CD4-positive, alpha-beta T cell treated with Interleukin-6 at 100 ng/mL for 8 hours (primary cell): ENCODE measurements at places on chromosomes 7 and 10.

DNA sequence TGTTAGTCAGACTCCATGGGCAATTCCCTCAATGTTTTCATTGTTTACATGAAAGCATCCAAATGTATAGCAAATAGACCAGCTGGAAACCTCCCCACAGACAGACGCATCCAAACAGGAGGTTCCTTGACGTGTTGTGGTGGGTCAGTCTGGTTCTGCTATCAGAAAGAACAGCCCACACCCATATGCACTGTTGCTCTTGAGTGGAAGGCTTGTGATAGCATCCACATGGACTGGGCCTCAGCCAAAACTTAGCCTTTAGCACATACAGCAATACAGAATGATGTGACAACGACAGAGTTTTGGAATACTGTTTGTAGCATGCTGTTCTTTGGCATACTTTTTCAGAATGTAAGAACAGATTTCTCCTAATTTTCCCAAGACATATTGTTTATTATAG is 299.2 kb upstream of the ETV1 start:
- DNase-seq: no peak

DNA sequence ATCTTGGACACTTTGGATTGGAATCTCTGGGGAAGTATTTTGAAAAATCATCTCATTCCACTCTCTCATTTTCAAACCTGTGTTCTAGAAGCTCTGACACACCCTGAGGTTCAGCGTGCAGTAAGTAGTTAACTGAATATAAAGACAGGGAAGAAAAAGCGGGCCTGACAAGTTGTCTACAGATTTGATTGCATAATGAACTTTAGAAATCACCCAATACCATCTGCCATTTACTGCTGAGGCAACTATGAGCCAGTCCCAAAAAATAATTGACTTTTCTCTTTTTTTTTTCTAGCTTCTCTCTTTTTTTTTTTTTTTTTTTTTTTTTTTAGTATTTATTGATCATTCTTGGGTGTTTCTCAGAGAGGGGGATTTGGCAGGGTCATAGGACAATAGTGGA is 29.5 kb downstream of the CDC123 start:
- DNase-seq: no peak

DNA sequence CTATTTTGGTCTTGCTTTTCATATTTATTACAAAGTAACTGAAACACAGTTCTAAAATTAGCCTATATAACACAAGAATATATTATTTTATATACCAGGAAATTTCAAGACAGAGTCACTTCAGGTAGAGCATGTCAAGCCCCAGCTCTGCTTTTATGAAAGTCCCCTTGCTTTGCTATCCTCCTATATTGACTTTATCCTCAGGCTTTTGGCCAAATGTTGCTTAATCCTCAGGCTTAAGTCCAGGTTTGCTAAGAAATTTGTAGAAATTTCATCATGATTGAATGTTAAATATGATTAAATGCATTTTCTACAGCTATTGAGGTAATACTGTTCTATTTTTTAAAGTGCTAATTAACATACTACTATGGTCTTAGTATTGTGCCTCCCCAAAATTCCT is 227.6 kb downstream of the FZD1 start:
- DNase-seq: no peak

- no peak for DNase-seq
These were observed 95.3 kb downstream of the PIP4K2A start for GRCh38 chr10:22619101-22619500.

GRCh38 chr10:85642082-85642420 is 724.5 kb downstream of the GRID1 start:
- no peak for DNase-seq

- DNase-seq: no peak
These were observed 19.4 kb downstream of the SPAM1 start for GRCh38 chr7:123944395-123944794.

DNA sequence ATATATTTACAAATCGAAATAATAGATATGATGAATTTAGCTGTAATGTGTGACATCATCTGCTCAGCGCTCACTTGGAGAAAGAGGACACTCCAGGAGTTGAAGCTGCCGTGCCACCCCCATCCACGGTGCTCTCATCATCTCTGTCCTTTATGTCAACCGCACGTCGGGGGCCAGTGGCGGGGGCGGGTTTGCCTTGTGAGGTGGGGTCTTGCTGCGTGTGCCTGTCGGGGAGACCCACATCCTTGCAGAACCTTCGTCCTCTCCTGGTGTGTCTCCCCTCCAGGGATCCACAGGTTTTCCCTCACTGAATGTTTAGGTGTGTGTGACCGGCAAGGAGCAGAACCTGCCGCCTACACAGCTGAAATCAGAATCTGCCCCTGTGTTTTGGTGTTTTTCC is 71.6 kb downstream of the INPP5A start:
- no peak for DNase-seq

- DNase-seq: no peak
These were observed 1061.1 kb upstream of the GHITM start for GRCh38 chr10:83078160-83078559.

- DNase-seq: no peak
These were observed 29.3 kb upstream of the FOXL3 start for GRCh38 chr7:260441-261281.

DNA sequence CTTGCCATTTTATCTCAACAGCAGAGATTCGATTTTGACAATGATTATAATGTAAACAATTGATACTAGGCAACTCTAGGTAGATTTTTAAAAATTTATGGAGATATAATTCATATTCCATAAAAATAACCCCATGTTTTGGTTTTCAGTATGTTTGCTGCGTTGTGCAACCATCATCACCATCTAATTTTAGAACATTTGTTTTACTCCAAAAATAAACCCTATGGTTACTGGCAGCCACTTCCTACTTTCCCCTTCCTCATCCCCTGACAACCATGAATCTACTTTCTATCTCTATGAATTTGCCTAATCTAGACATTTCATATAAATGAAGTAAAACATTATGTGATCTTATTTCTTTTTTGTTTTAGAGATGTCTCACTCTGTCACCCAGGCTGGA is 401.9 kb downstream of the THSD7A start:
- DNase-seq: no peak

- DNase-seq: no peak
These were observed 49.3 kb upstream of the DAGLB start for GRCh38 chr7:6496842-6497636.

- DNase-seq: peak; percentile 16
These were observed 30.4 kb upstream of the DDC start for GRCh38 chr7:50595491-50596102.

- DNase-seq: no peak
These were observed 526.8 kb downstream of the PLXDC2 start for GRCh38 chr10:20343036-20343435.

DNA sequence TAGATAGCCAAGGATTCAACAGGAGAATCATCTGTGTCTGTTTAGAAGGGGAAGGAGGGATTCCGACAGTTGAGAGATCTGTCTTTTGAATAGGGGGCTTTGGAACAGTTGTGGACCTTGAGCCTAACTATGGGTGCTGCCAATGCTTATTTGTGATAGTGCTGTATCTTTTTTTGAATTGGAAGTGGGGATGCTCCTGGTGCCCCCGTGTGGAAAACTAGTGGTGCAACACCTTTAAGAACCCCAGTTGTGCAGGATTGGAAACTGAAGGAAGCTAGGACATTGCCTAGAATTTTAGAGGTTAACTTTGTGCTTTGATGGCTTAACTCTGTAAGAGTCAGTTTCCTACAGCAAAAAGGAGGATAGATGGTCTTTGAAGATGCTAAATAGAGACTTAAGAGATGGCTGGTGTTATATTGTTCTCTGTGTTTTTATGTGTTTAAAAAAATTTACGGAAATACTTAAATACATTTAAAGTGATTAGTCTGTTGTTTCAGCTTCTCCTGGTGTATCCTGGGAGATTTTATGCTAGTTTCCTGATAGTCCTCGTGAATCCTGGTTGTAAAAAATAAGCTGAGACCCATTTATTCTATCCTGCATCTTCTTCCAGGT is 69.3 kb downstream of the AP3M1 start:
- peak; percentile 54 for DNase-seq

GRCh38 chr10:5533098-5533731 is 8.5 kb downstream of the CALML3 start:
- no peak for DNase-seq

- DNase-seq: no peak
These were observed 105.7 kb upstream of the PPIF start for GRCh38 chr10:79241629-79241989.
